HL-60 (cell line): ENCODE measurements at places on chromosomes 7 and 10.

GRCh38 chr10:124653811-124654651, 90.1 kb downstream of the FAM53B start:
- DNase-seq = no peak

GRCh38 chr7:135976312-135977006, 700 bp downstream of the MTPN start:
- peak; percentile 11 for DNase-seq

- DNase-seq = no peak
These were observed 26.0 kb downstream of the CABCOCO1 start for GRCh38 chr10:61688551-61689308.

DNA sequence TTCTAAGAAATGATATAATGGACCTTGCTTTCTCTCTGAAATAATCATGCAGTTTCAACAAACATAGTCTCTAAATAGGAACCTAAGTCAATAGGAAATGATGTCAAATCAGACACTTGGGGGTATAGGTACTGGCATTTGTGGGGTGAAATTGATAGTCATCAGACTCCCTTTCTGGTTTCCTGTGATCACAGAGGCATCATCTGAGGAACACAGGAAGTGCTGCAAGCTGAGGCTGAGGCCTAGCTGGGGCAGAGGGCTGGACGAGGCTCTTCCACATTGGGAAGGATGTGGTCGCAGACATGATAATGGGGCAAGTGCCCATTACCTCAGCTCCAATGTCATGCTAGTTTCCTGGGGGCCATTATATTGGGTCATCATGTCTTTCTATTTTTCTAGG, 33.5 kb upstream of the TARP start:
- DNase-seq = peak; percentile 92
